ENCODE measurements at places on chromosomes 1 and 21.

GRCh38 chr1:68378296-68379084, 71.3 kb downstream of the RPE65 start:
- H3K4me3 ChIP-seq: no peak overlapping the region

- peaks cover 19% of the 10 kb centered on the region for H3K4me1 ChIP-seq
- H3K4me3 ChIP-seq: no peak overlapping the region
- H3K27ac ChIP-seq: no peak overlapping the region
Measured at GRCh38 chr21:29434081-29434480, 135.4 kb downstream of the BACH1 start.

GRCh38 chr1:157739229-157739901, 37.6 kb downstream of the FCRL2 start:
- no peaks in the 10 kb centered on the region for H3K4me1 ChIP-seq
- no peaks in the 10 kb centered on the region for H3K27me3 ChIP-seq
- no peaks in the 10 kb centered on the region for H3K36me3 ChIP-seq
- no peak for DNase-seq

- H3K4me1 ChIP-seq: no peaks in the 10 kb centered on the region
- H3K27me3 ChIP-seq: no peaks in the 10 kb centered on the region
- no peaks in the 10 kb centered on the region for H3K36me3 ChIP-seq
- no peak for DNase-seq
- no peak overlapping the region for H3K4me3 ChIP-seq
- H3K27ac ChIP-seq: no peak overlapping the region
Measured at GRCh38 chr1:98147280-98147679, 226.4 kb upstream of the DPYD start.

DNA sequence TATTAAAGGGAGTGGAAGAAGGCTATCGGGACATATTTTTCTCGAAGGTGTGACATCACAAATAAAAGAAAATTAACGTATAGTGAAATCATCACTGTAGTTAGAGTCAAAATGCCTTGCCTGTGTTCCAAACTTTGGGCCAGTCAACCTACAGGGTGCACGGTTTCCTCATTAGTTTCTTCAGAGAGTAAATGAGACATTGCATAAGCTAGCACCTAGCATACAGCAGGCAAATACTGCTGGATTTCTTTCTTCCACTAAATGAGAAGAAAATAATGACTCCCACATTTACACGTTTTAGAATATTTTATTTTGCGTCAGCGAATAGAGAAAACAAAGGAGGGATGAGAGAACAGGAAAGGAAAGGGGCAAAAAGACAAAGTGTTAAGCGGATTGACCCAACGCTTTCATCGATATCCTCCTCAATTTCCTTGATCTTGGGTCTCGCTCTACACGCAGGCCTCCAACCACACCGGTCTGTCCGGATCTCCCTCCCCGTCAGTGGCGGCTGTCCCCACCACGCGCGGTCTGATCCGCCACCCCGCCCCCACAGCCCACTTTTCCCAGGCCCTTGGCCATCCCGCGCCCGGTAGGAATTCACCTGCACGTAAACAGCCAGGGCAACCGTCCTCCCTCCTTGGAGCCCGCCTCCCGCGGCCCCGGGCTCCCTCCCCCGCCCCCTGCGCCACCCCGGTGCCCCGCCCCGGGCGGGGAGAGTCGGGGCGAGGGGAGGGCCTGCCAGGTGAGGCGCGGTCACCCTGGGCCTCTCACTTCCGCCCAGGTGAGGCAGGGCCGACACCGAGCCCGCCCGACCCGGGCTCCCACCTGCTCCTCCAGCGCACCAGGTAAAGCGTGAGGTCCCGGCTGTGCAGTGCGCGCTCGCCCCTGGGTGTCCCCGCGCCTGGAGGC, at the start of gene PATJ:
PATJ (plus strand) TSS at position 770 of the 909 bp plus-strand sequence. CDS start 20,413 bp downstream, outside the sequence.
- H3K4me3 ChIP-seq: peak within 1 kb of the TSS; percentile 90
- DNase-seq: peak; percentile 31
- peak within 1 kb of the TSS; percentile 78 for H3K27ac ChIP-seq
- peaks cover 11% of the 10 kb centered on the region for H3K4me1 ChIP-seq

DNA sequence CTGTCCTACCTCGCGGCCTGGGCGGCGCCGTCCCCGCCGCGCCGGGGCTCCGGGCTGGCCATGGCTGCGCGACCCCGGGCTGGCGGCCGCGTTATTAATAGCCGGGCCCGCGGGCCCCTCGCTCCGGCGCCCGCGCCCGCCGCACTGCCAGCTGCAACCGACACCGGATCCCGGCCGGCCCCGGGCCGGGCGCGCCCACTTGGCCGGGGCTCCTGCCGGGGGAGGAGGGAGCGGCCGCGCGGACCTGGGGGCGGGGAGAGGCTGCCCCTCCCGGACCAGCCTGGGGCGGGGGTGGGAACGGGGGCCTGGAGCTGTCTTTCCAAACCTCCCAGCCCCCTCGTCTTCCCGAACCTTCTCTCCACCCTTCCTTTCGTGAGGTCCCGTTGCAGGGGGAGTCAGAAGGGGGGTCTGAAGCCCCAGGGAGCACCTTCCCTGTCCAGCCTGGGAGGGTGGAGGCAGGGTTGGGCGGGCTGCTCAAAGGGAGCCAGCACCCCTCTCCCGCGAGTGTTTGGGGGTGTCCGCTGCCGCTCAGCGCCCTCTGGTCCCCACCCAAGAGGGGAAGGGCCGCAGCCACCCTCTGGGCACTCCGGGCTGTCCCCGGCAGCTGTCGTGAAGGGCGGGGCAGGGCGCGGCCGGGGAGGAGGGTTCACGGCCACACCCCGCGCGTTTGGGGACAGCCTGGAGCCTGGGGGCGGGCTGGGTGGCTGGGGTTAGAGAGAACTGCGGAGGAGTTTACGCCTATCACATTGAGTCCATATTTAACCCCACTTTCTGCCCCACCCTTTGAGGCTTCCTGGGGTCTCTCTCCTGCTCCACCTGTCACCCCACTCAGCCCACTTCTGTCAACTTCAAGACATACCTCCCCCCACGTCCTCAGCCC, at the start of gene SYNC:
SYNC (minus strand) TSS at position 172 of the 880 bp plus-strand sequence; CDS start at position 62, 110 bp downstream.
- peak within 1 kb of the TSS; percentile 8 for H3K27ac ChIP-seq
- H3K4me3 ChIP-seq: peak within 1 kb of the TSS; percentile 55
- no peaks in the 10 kb centered on the region for H3K36me3 ChIP-seq
- peaks cover 9% of the 10 kb centered on the region for H3K4me1 ChIP-seq
- H3K27me3 ChIP-seq: peaks cover 50% of the 10 kb centered on the region

GRCh38 chr1:185795181-185795580, 61.0 kb downstream of the HMCN1 start:
- no peaks in the 10 kb centered on the region for H3K36me3 ChIP-seq
- H3K4me3 ChIP-seq: no peak overlapping the region
- H3K27me3 ChIP-seq: no peaks in the 10 kb centered on the region

GRCh38 chr1:180188091-180188506, 33.4 kb downstream of the QSOX1 start:
- H3K27ac ChIP-seq: no peak overlapping the region
- no peak for DNase-seq
- peaks cover 11% of the 10 kb centered on the region for H3K4me1 ChIP-seq
- H3K27me3 ChIP-seq: no peaks in the 10 kb centered on the region
- H3K36me3 ChIP-seq: peaks cover 5% of the 10 kb centered on the region

DNA sequence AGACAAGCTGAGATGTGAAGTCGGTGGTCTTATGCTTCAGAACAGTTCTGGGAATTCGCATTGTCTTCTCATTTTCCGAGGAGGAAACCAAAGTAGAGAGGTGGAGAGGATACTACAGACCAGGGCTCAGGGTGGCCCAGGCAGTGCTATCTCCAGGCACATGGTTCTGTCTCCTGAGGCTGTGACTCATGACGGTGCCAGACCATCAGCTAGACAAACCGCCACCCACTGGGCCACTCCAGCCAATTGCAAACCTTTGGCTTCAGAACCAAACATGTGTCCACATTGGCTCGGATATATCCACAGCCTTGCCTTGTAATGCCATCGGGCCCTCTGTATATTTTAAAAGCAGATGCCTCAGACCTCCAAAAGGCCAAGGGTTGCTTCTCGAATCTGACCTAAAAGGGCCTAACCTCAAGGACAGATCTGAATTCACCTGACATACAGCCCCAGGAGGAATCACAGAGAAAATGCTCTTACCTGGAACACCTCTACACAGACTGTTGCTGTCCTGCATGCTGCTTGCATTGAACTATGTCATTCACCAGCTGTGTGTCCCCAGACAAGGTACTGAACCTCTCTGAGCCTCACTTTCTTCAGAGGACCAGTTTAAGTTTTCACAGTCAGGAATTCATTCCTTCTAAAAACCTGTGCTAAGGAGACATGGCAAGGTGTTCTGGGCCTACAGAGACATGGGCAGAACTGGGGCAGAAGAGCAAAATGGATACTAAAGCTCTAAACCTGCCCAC, 224.9 kb upstream of the JUN start:
- H3K27ac ChIP-seq: peak overlapping the region; percentile 85
- no peak for DNase-seq
- H3K4me3 ChIP-seq: no peak overlapping the region
- H3K36me3 ChIP-seq: no peaks in the 10 kb centered on the region
